ENCODE measurements at places on chromosomes 11 and 22.
A peak's percentile ranks its signal among the peaks of the same experiment; 100 is the strongest.

DNA sequence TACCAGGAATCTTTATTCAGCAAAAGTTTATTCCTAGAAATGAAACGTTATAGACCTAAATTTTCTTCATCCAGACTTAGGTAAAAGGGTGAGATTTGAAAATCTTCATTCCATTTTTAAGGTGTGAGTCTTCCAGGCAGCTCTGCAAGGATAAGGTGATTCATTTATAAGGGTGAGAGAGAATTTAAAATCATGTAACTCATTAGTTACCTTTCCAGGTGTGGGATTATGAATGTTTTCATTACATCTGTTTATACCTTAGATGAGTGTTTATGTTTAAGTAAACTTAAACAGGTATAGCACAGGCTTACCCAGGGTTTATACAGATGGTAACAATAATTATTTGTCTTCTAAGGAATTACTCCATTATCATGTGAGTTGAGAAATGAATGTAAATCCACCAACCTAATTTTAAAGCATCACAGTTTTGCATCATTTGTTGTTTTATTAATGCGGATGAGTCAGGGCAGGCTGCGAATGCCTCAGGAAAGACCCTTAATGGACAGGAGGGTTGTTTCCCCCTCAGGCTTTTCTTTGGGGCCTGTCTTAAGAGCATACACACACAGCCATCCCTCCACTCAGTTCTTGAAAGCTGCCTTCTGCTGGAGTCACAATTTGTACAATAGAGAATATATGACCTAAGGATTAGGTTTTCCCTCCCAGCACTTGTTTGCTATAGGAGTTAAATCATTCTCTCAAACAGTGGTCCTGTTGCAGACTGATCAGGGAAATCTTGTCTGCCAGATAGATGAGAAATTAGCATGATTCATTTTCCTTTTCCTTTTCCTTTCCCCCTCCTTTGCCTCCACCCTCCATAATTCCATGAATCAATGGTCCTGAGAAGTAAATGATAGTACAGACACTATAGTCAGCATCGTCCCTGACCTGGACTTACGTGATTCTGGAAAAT, 3.0 kb downstream of the PRSS23 start:
- DNase-seq: no peak

DNA sequence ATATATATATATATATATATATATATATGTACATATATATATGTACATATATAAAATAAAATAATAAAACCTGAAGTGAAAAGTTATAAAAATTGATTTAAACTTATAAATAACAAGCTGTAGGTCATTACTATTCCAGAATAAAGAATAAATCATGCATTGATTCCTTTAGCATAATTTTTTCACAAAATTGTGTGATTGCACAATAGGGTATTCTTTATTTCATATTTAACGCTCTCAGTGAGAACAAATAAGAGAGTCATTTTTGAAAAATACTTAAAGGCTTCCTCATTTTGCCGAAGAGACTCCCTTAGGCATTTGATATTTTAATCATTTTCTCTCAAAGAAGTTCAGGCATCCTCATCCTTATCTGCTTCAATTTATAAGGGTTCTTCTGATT, 41.3 kb upstream of the API5 start:
- no peak for DNase-seq

GRCh38 chr11:10943968-10944367, 86.1 kb upstream of the ZBED5 start:
- no peak for DNase-seq

DNA sequence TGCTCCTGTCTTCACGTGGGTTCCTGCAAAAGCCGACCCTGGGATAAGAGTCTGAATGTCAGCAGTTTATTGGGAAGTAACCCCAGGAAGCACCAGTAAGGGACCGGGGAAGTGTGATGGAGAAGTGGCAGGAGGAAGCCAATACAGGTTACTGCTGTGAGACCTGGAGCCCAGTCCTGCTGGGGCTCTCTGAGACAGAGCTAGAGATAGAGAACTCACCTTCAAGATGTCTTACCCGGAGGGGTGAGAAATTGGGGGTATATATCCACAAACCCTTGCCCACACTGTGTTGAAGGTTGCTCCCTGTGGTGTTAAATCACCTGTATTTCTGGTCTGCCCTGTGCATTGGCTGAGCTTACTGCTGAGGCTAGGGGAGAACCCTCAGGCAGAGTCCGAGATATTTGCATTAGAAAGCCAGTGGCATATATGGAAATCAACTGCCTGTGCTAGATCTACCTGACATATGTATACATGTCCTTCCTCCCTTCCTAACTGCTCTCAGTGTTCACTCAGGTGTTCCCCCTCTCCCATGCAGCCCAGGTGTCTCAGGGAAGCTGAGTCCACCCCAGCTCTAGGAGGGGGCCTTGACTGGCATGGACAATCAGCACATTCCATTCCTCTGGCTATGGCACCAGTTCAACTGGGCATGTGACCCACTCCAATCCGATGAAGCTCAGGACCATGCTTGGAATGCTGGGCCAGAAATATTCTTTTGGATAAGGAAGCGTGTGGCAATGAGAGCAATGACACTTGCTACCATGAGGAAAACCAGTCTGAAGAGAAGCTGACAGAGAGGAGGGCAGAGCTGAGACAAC, 6.8 kb upstream of the MICAL2 start:
- DNase-seq: no peak

DNA sequence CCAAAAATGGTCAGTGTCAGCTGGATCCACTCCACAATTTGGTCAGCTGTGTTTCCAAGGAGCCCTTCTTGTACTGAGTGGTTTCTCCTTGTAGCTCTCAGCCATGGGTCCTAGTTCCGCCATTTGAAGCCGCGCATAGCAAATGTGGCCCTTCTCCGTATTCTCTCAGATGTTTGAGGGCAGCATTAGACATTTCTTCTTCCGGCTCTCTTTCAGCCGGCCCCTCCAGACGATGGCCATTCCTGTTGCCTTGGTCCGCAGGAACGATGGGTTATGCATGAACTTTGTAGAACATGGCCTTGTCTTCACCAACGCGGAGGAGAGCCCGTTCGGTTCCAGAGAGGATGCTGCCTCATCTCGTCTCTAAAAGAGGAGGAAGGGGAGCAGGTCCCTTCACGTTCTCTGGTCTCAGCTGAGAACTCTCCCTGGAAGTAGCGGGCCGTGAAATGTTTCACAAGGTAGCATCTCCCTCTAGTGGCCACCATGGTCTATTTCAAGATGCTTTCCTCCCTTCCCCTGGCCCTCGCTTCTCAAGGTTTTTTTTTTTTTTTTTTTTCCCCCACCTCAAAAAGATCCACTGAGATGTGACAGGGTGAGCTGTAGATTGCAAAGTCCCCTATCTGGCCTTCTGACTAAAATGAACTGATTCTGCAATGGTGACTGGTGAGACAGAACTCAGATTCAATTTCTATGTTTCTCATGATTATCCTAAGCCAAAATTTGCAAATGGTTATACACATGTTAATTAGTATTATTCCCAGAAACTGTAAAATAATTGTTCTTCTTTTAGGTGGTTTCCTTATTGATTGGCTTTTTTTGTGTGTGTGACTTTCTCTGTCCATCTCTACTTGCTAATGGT, 19.8 kb upstream of the PLET1 start:
- peak; percentile 87 for DNase-seq

GRCh38 chr22:44097263-44098020, 73.3 kb downstream of the PARVB start:
- DNase-seq: no peak

DNA sequence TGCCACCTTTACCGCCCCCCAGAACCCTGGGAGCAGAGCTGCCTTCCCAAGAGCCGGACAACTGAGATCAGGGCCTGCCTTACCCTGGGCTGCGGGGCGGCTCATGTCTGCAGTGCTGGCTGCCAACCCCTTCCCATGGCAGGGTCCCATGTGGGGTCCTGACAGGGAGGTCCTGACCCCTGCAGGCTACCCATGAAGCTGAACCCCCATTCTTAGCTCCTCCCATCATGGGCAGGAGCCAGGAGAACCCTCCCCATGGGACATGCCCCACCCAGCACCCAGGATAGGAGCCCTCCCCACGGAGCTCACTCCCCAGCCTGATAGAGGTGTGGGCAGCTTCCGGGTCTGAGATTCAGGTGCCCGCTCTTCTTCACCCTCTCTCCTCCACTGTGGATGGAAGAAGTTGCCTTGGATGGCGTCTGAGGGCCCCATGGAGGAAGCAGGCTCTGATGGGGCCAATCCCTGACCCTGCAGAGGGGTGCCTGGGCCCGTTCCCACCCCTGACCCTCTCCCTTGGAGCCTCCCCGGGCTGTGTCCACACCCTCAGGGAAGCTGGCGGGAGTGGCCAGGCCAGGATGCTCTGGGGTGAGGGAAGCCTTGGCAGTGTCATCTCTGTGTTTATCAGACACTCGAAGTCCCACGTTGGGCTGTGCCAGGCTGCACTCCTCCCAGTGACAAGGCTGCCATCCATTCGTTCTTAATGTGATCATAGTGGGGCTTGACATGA, 1508.2 kb downstream of the BRD1 start:
- no peak for DNase-seq

GRCh38 chr11:78147807-78148206, 8.4 kb upstream of the ALG8 start:
- no peak for DNase-seq

GRCh38 chr11:7143908-7144307, 55.1 kb downstream of the RBMXL2 start:
- peak; percentile 7 for DNase-seq

DNA sequence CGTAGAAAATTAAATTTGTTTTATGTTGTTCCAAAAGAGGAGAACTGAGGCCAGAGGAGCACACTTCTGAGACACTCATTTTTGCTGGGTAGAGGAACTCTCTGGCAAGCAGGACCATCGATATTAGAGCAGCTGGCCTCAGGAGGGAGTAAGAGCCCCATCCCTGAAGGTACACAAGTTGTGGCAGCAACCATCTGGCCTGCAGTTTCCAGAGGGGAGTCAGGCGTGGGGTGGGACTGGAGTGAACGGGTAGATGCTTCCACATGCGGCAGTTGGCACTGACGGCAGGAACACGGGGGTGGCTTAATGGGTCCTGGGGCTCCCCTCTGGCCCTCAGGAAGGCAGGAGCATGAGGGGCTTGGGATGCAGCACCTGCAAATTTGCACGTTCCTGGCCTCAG, 13.2 kb upstream of the SSTR3 start:
- DNase-seq: no peak

DNA sequence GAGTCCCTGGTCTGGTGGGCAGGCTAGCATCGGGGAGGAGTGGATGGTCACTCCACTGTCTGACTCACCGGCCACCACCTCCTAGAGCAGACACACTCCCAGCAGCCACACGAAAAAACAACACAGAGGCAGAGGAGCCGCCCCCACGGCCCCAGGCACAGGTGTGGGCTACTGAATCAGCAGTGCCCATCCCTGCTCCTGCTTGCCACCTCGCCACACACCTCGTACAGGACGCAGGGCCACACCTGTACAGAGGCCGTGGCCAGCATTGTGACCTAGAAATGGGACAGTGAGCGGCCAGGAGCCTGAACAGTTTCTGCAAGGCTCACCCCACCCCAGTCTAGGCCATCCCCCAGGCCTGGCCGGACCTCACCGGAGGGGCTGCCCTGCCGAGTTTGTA, 14.0 kb downstream of the TRIM29 start:
- DNase-seq: no peak

DNA sequence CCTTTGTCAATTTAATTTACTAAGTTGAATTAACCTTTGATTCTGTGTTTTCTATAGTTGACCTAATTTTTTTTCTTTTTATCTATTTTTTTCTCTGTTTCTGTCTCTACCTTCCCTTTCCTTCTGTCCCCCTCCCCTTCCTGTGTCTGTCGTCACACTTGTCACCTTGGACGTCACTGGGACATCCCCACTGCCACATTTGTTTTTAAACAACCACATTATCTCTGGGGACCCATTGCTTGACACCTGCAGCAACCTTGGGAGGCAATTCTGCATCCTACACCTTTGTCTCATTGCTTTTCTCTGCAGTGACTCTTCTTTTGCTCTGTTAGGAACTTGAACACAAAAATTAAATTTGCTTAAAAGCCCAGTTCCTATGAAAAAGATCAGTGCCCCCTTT, 51.8 kb upstream of the TTC12 start:
- DNase-seq: no peak

- peak; percentile 71 for DNase-seq
Observed at GRCh38 chr11:68677432-68677831, 6.9 kb upstream of the GAL start.

GRCh38 chr22:49483946-49484345, 343.7 kb downstream of the BRD1 start:
- DNase-seq: no peak

GRCh38 chr11:68523743-68524142, 63.2 kb downstream of the PPP6R3 start:
- DNase-seq: no peak

DNA sequence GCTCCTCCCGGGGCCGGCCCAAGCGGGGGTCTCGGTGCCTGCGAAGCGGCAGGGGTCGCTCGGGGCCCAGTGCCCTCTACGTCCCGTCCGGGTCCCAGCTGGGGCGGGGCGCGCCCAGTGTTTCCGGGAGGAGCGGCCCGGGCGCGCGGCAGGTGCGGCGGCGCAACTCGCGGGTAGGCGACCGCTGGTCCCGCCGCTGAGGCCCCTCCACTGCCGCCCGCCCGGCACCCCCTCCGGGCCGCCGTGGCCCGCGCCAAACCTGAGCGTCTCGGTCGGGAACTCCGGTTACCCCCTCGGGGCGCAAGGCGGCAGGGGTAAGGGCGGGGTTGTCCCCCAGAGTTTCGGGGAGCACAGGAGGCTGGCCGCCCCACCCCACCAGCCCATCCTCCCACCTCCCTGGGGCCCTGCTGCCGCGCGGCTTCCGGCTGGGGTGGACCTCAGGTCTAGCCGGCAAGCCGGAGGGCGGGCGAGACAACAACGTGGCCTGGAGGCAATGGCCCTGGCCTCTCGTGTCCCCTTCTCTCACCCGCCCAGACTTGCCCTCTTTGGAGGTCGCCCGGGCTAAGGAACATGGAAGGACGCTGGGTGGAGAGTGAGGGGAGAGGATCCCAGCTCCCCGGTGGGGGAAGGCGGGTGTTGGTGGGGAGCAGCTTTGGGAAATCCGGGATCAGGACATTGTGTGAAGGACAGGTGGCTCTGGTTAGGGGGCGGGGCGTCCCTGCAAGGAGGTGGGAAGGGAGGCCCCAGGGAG, 398 bp upstream of the CRACR2B start:
- no peak for DNase-seq

DNA sequence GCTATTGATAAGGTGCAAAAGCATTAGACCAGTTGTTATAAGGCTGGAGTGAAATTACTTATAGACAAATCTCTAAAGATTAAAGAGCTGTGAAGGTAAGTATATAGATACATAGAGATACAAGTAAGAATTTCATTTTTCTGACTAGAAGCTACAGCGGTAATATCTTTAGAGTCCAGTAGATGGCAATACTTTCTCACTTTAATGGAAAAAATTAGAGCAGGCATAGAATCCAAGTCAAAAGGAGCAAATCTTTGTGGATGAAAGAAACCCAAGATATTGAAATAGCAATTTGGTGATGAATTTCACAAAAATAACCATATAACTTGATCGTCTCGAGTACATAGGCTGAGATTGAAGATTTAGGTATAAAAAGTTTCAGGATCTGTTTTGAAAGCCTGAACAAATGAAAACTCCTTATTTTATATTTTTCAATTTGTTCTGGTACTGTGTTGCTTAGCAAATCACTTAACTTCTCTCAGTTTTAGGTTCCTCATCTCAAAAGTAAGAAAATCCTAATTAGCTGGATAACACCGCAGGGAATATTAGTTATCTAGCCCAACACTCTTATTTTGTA, 81.9 kb downstream of the UVRAG start:
- peak; percentile 65 for DNase-seq
